NCI-H1105 treated with DMSO at 0.1 percent for 48 hours (cell line): ENCODE measurements at places on chromosomes 12 and 14.

- DNase-seq: no peak
Measured at GRCh38 chr12:4068981-4069669, 195.9 kb upstream of the PARP11 start.

DNA sequence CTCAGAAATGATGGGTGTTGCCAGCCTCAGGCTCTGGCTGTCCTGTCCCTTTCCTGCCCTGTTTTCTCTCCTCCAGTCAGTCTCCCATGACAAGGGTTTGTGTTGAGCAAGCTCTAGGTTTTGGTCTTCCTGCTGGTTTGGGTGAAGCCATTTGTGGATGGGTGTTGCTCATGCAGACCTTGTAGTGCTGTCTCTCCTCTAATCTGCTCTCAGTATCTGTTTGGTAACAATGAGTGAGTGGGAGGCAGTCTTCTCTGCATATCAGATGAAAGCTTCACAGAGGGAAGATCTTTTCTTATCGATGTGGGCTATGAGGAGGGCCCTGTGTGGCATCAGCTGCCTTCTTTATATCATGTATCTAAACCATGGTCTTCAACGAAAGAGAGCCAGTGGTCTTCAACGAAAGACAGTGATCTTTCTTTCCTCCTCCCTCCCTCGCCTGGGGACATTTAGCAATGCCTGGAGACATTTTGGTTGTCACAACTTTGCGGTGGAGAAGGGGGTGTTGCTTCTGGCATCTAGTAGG, 3.6 kb downstream of the CMA1 start:
- no peak for DNase-seq

- DNase-seq: no peak
Measured at GRCh38 chr12:96057986-96058553, 22.7 kb upstream of the LTA4H start.

- DNase-seq: peak; percentile 63
Measured at GRCh38 chr12:128259556-128260070, 7.4 kb upstream of the TMEM132C start.

DNA sequence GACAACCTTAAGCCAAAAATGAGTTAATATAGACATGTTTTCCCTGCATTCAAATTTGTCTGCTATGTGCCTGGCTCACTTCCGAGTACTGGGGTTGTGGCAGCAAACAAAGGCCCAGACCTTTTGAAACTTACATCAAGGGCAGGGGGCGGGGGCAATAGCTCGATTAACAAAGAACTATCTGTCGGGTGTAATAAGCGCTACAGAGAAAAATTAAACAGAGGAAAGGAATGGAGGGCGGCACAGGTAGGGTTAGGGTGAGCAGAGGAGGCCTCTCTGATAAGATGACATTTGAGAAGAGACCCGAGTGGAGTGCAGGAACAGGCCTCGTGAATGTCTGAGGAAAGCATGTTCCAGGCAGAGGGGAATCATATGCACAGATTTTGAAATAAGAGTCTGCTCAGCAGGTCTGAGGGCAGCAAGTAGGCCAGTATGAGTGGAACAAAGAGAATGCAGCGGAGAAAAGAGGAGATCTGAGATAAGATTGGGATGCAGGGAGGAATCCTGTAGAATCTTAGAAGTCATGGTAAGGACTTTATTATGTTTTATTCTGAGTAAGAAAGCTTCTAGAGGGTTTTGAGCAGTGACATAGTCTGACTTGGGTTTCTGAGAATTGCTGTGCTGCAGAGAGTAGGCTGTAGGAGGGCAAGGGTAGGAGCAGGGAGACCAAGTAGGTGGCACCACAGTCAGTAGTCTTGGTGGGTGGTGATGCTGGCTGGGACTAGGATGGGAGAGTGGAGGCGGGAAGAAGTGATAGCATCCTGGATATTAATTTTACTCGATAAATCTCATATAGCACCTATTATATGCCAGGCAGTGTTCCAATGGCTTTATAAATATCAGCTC, 52.6 kb downstream of the BICDL1 start:
- DNase-seq: no peak

GRCh38 chr14:59630288-59630963, 53.8 kb upstream of the CCDC175 start:
- DNase-seq: peak; percentile 82

DNA sequence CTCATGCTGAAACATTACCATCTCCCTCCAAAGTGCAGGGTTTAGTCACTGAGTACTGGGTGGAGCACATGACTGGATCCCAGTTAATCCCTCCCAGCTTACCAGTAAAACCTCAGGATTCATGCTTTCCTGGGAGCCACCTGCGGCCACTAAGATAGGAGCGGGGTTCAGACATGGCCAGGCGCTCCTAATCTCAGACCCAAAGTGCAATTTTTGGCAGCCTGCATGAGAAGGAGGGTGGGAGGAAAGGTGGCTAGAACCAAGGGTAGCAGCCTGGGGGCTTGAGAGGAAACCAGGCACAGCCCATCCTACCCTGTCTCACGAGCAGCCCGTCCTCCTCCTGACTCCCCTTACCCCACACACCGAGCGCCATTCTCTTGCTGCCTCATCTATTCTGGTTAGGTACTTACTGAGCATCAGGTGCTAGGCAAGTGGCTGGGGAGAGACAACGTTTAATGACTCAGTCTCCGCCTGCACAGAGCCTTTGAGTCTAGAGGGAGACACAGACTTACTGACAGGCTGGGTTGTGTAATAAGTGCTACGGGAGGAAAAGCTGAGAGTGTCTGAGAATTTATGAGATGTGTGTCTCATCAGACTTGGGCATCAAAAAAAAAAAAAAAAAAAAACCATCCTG, 9.9 kb downstream of the GPRC5A start:
- DNase-seq: no peak

DNA sequence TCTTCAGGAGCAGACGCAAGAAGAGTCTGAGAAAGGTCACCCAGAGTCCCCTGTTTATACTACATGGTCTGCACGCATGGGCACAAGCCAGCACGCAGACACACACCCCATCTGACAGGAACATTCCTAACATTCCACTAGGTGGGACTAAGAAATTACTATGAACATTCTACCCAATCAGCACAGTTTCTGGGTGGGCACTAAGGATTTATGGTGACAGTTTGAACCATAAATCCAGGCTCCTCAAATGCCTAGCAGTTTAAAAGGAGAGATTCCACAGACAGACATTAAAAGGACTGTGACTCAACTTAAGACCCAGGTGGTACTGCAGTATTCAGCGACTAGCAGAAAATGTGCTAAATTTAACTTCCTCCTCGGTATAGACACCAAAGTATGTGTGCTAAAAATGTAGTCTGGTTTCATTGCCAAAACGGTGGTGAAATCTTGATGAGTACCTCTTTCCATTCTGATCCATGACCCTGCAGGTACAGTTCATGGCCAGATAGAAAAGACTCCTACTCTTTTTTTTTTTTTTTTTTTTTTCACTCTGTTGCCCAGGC, 16.2 kb downstream of the ABHD4 start:
- no peak for DNase-seq

DNA sequence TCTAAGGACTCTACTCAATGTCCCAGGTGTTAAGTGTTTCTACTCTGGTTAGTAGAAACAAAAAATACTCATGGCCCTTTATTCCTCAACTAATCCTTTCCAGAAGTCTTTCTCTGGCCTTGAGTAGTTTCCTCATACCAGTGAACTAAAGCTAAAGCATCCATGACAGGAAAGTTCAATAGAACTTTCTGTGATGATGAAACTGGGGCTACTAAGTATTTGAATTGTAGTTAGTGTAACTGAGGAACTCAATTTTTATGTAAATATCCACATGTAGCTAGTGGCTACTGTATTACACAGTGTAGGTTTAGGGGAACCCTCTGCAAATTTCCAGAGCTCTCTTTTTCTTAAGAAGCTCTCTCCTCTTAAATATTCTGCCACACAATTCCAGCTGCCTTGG, 63.7 kb downstream of the R3HDM2 start:
- DNase-seq: no peak

- no peak for DNase-seq
Measured at GRCh38 chr12:47846294-47846996, 26.7 kb upstream of the HDAC7 start.

DNA sequence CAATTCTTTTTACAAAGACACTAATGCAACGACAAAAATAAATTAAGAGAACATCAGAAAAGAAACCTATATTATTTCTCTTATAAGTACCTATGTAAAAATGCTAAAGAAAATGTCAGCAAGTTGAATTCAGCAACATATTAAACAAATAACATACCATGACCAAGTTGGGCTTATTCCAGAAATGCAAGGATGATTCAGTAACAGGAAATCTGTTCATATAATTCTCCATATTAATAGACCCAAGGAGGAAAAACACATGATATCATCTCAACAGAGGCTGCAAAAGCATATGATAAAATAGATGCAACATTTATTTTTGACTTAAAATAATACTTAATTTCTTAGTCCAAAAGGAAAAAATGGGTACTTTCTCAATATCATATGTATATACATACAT, 25.1 kb upstream of the GPHB5 start:
- DNase-seq: no peak

- DNase-seq: no peak
Measured at GRCh38 chr14:71365361-71365760, 458.1 kb downstream of the PCNX1 start.

DNA sequence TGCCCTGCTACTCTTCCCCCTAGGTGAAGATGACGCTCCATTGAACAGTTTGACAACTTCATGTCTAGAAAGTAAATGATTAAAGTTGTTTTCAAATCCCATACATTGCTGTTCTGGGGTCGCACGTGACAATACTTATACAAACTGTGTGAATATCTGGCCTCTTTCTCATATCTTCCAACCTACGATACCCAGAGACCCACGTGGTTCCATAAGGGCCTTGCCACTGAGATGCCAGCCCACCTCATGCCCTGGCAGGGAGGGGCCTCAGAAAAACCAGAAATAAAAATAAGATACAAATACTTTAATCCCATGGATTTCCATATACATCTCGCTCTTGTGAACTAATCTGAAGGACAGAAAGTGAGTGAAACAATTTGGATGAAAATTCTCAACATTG, 4.5 kb downstream of the GZMB start:
- DNase-seq: no peak

GRCh38 chr12:50246197-50246865, 37.0 kb downstream of the LIMA1 start:
- no peak for DNase-seq

- DNase-seq: no peak
Measured at GRCh38 chr12:71125949-71126348, 31.9 kb downstream of the TSPAN8 start.

- DNase-seq: no peak
Measured at GRCh38 chr14:52325630-52326029, 11.5 kb downstream of the PTGER2 start.

DNA sequence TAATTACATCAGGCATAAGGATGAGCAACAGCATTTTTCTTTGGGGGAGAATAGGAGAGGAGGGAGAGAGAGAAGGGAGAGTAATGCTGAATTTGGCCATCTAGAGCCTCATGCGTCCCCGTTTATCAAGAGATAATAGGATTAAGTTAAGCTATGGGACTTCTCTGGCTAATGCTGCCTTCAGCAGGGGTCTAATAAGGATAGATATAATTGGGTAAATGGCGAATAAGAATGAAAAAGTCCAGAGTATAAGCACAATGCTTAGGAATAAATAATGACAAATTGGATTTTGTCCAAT, 470.0 kb downstream of the EGLN3 start:
- DNase-seq: no peak

GRCh38 chr12:98425859-98426258, 89.5 kb upstream of the TMPO start:
- DNase-seq: no peak

DNA sequence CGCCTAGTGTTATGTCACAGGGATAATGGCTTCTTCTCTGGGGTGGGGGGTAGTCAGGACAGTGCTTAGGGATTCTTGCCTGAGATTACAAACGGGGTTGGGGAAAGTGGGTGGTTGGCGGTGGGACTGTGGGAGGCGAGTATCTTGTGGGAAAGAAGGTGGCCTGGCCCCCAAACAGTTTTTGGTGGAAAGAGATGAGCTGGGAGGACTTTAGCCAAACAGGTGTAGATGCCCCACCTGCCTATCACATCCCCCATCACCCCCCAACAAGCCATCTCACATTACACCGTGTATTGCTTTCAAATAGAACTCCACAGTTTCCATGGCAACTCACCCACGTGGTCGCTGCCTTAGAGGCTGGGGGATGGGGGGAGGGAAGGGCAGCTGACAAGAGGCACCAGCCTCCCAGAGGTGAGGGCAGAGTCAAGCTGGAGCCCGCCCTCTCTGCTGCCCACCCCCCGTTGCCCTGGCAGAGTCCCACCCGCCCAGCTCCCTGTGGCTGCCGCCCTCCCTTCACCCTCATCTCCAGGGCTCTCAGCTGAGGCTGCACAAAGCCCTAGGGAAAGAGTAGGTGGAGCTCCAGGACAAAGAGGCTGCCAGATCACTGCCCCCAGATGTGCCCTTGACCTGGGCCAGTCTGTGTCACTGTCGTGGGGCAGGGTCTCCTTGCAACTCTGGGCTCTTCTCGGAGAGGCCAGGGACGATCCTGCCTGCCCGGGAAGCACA, 98.3 kb downstream of the LRRC74A start:
- peak; percentile 97 for DNase-seq

DNA sequence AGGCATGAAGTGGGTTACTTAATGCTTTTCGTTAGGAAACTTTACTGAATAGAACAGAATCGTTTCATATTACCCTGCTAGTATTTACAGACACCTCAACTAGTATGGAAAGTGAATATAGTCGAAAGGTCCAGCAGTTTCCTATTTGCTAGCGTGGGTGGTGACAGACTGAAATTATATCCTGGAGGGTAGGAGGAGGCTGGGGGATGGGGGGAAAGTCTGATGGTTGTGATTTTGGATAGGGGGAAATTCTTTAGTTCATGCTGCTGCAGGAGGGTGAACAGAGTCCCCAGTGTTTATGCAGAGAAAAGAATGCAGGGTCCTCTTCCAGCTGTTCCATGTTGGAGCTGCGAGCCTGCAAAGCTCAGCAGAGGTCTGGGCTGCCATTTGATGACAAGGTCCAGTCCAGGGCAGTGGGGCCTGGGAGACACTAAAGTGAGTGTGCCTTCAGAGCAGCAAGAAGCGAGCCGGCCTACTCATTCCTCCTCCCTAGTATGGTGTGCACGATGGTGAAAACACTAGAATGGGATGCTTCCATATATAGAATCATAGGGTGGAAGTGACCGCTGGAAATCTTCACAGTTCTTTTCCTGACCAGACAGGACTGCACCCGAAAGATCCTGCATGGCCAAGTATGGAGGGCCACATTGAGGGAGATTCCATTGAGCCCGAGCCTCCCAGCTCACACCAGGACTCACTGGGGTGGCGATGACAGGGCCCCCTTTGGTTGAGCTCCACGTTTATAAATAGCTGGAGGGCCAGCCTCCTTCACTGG, 2.1 kb downstream of the SAMD4A start:
- no peak for DNase-seq

GRCh38 chr12:63164911-63165310, 13.9 kb upstream of the AVPR1A start:
- DNase-seq: peak; percentile 22

- no peak for DNase-seq
Measured at GRCh38 chr14:88168498-88169165, 154.4 kb downstream of the KCNK10 start.

- DNase-seq: no peak
Measured at GRCh38 chr14:76331328-76332011, 44.5 kb upstream of the ESRRB start.

- DNase-seq: no peak
Measured at GRCh38 chr12:65628061-65628460, 196.2 kb upstream of the HMGA2 start.

GRCh38 chr14:22974530-22975313, 7.6 kb downstream of the AJUBA start:
- DNase-seq: no peak
